Frontal cortex (tissue), 4 donors: ENCODE measurements at places on chromosomes 12 and 14. TPM values are rescaled to one million over a fixed set of nuclear protein-coding genes. Genes with fewer than 3 reads are reported as not detected.
A peak's percentile ranks its signal among the peaks of the same experiment; 100 is the strongest.

DNA sequence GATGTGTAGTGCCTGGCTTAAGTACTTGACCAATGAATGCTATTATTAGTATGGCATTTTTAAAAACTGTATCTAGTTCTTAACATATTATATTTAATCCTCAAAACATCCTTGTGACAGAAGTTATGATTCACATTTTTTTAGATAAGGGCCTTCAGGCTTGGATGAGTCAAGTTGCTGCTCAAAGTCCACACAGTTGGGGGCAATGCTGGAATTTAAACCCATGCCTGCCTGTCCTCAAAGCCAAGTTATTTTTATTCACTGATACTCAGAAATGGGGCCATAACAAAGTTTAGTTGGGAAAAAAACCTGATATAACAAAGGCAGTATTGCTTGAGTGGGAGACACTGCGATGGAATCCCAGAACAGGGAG is 50.6 kb downstream of the RFX4 start:
- no peak for DNase-seq

- no peak for DNase-seq
Measured at GRCh38 chr12:72464471-72464870, 192.3 kb downstream of the TRHDE start.

- no peak for DNase-seq
Measured at GRCh38 chr12:68532204-68532886, 78.4 kb upstream of the RAP1B start.

DNA sequence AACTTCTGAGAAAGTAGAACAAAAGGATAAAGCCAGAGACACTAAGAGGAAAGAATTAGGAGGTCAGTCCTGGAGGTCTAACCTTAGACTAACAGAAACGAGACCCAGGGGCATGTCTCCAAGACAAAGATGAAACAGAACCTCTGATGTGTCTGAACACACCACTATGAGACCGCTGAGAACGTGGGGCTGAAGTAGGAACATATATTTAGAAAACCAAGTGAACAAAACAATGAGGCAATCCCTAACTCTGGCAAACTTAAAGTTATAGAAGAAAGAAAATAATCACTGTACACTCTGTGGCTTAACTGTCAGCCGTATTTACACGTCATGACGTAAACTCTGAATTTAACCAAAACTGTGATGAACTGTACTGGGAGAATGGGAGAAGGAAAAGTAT is 17.9 kb downstream of the KCTD10 start:
- no peak for DNase-seq

GRCh38 chr12:92233346-92234015 is 87.8 kb upstream of the BTG1 start:
- no peak for DNase-seq

DNA sequence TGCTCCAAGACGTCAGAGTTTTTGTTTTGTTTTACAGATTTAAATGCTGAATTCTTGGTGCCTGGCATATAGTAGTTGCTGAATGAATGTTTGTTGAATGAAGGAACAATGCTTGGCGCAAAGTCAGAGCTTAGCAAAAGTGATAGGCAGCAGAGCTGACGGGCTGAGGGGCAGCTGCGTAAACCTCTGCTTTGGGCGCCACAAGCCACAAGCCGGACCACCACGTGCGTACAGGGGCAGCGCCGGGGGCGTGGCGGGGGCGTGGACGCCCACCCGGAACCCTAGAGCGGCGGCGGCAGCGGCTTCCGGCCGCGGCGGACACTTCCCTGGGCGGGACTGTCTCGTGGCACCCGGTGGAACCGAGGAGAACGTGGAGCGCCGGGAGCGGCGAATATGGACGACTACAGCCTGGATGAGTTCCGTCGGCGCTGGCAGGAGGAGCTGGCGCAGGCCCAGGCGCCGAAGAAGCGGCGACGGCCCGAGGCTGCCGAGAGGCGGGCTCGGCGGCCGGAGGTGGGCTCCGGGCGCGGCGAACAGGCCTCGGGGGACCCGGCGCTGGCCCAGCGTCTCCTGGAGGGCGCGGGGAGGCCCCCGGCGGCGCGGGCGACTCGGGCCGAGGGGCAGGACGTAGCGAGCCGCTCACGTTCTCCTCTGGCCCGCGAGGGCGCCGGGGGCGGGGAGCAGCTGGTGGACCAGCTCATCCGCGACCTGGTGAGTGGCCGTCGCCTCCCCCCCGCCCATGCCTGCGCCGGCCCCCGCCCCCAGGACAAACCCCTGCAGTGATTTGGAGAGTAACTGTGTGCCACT is at the start of gene FBXW8:
Gene FBXW8 (plus strand): TSS at position 306 of the 807 bp plus-strand sequence. CDS start 88 bp downstream, at position 394.
- DNase-seq, result peak; percentile 81

Gene CRIP2
- 88.0 TPM for total RNA-seq

DNA sequence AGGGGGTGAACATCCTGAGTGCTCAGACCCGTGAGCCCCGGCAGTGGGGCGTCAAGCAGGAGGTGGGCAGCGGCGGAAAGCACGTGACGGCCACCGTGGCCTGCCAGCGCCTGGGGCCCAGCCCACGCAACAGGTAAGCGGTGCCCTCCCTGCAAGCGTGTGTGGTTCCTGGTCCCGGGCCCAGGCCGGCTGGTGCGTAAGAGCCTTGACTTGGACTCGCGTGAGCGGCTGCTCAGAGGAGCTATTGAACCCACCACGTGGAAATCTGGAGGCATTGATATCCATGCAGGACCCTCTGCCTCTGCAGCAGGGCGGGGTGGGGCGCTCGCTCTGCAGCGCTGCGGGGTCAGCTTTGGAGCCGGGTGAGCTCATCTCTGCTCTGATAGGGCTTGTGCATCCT is 277.0 kb downstream of the TMEM132C start:
- DNase-seq, result no peak

GRCh38 chr12:54016478-54016964 is 7.7 kb downstream of the HOXC8 start:
- DNase-seq, result no peak

GRCh38 chr14:54647378-54647777 is 80.5 kb downstream of the SAMD4A start:
- DNase-seq, result no peak

Gene SLC8B1
- 2.9 TPM for total RNA-seq

- no peak for DNase-seq
Measured at GRCh38 chr12:56670836-56671235, 17.2 kb downstream of the PTGES3 start.

DNA sequence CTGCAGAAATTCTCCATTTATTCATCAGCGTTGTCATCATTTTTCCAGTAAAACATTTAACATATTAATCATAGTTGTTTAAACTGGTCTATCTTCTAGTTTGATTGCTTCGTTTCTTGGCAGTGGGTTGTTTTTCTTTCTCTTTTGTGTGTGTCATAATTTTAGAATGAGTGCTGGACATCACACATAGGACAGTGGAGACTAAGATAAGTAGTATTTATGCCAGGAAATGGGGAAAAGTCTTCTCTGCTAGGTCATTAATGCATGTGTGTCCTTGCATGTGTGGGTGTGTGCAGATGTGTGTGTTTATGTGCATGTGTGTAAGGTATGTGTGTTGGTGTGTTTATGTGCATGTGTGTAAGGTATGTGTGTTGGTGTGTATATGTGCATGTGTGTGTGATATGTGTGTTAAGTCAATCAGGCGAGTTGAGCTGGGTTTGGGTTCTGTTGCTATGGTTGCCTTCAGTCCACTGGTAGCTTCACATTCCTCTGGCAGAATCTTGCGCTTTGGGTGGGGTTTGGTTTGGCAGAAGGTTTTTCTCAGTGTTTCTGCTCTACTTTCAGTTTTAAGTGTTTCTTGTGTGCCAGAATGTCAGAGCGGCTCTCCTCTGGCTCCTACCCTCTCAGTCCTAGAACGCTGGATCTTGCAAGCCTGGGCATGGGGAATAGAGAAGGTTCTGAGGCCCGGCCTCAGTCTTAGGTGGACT is 7.8 kb upstream of the ADGRD1 start:
- DNase-seq, result no peak

DNA sequence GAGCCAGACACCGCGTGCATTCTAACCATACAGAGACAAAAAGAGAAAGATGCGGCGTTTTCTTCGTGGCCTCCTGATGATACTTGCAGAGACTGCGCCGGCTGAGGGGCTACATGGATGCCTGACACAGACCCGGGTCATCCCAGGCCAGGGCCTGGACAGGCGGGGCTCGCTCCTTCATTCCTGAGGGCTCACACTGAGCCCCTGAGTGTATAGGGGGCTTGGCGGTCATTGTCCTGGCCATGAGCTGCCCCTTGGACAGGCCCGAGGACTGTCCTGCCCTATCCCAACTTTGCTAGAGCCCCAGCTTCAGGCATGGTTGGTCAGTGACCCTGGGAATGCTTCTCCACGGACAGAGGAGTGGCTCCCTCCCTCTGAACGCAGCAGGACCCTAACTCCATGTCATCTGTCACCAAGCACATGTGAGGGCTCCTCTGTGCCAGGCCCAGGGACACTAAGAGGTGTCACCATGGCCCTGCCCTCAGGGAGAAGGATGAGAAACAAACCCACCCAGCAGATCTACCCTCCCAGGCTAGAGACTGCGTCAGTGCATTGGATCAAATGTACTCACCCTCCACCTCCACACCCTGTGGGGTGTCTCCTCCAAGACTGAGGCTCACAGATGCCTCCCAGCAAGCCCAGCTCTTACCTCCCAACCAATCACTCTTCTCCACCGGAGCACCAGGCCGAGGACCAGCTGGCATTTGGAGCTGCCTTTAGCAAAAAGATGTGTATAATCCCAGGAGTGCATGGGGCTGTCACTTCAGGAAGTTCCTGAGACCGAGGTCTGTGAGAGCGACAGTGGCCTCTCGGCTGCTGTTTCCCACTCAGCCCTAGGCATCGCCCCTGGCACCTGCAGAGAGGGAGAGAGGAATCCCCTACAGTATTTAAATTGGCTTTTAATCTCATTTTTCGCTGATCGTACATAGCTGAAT is 102.7 kb downstream of the DICER1 start:
- DNase-seq, result no peak

- DNase-seq, result no peak
Measured at GRCh38 chr12:93550748-93551611, 21.5 kb upstream of the SOCS2 start.

GRCh38 chr12:77514511-77514910 is 316.2 kb upstream of the NAV3 start:
- DNase-seq, result no peak

DNA sequence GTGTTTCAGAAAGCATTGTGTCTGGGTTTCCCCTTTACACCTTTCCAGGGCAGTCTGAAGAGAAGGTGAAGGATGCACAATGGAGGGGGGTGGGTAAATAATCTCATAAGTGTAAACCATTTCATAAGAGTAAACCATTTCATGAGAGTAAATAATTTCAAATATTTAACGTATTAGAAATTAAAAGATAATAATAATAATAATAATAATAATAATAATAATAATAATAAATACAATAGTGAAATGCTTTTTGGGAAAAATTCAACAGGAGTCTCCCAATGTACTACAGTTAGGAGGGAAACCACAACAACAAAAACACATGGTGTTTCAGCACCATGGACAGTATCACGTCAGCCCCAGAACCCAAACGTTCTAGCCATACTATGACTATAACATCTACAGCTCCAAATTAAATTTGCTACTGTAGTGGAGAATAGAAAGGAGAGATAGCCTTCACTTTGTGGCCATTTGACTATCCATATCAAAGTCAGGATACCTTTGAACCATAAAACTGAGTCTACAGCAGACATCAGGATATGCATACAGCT is 691.8 kb downstream of the BCL11B start:
- no peak for DNase-seq

GRCh38 chr14:100088226-100088625 is 23.0 kb downstream of the EVL start:
- DNase-seq, result no peak

Gene MORN3
- 3.3 TPM for total RNA-seq

Gene DHRS4L2
- 3.3 TPM for total RNA-seq

Gene DNAJC22
- under 0.01 TPM for total RNA-seq
